ENCODE measurements at places on chromosomes 12 and 14. TPM values are rescaled to one million over a fixed set of nuclear protein-coding genes. Genes with fewer than 3 reads are reported as not detected.

Gene RDH5
- 65.1 TPM for total RNA-seq

Gene RABGGTA
- total RNA-seq, result 53.1 TPM

Gene HPD
- total RNA-seq, result not detected

Gene BCAT1
- 3.4 TPM for total RNA-seq

Gene TC2N
- 41.9 TPM for total RNA-seq

Gene TAS2R42
- total RNA-seq, result not detected

Gene KCNH5
- total RNA-seq, result under 0.01 TPM

Gene FAM186B
- 0.64 TPM for total RNA-seq

Gene CHGA
- 43.4 TPM for total RNA-seq

Gene BCL2L14
- total RNA-seq, result 50.1 TPM

Gene SLC48A1
- total RNA-seq, result 76.7 TPM

Gene ATL1
- total RNA-seq, result 11.4 TPM

Gene MYF6
- total RNA-seq, result not detected

Gene KRT77
- total RNA-seq, result not detected

Gene MEG3
- total RNA-seq, result 18.6 TPM

Gene CBLN3
- 0.79 TPM for total RNA-seq

Gene IQSEC3
- total RNA-seq, result 0.27 TPM

Gene SOAT2
- not detected for total RNA-seq

Gene ACYP1
- 6.6 TPM for total RNA-seq

Gene CLEC14A
- not detected for total RNA-seq

Gene MGP
- total RNA-seq, result 243 TPM

Gene STXBP6
- total RNA-seq, result 7.4 TPM

Gene P2RX7
- 7.1 TPM for total RNA-seq

Gene MYF5
- not detected for total RNA-seq

Gene TTC6
- total RNA-seq, result 6.0 TPM

Gene AQP2
- not detected for total RNA-seq

Gene AQP6
- total RNA-seq, result not detected

Gene TAS2R9
- not detected for total RNA-seq

Gene LRTM2
- not detected for total RNA-seq

Gene VCPKMT
- 3.7 TPM for total RNA-seq

Gene OAS2
- total RNA-seq, result 5.1 TPM

Gene TAS2R7
- total RNA-seq, result not detected

Gene ANAPC7
- total RNA-seq, result 16.8 TPM

Gene PAPOLA
- total RNA-seq, result 231 TPM

Gene KRT74
- total RNA-seq, result not detected

Gene OR6C2
- total RNA-seq, result not detected

Gene HELB
- 1.4 TPM for total RNA-seq

Gene KHNYN
- total RNA-seq, result 97.8 TPM

Gene ENDOU
- total RNA-seq, result not detected

Gene CEBPE
- not detected for total RNA-seq

Gene PDZRN4
- total RNA-seq, result 11.2 TPM

Gene IRF9
- total RNA-seq, result 51.5 TPM

Gene PIWIL1
- not detected for total RNA-seq

Gene ANO4
- total RNA-seq, result not detected

Gene GALNT9
- total RNA-seq, result not detected

Gene CLIP1
- total RNA-seq, result 81.5 TPM

Gene ALDH1L2
- 0.37 TPM for total RNA-seq

Gene TAS2R13
- 1.5 TPM for total RNA-seq

Gene TGM1
- not detected for total RNA-seq

Gene IRF2BPL
- total RNA-seq, result 40.0 TPM

Gene CLEC1B
- total RNA-seq, result not detected

Gene FKBP3
- 37.3 TPM for total RNA-seq

Gene FAM222A
- total RNA-seq, result 1.4 TPM

Gene MANSC4
- total RNA-seq, result not detected

Gene DHRS2
- not detected for total RNA-seq

All from transverse colon (tissue), 4 donors.